Endodermal cell (in vitro differentiated cells): ENCODE measurements at places on chromosomes 7 and 10.

DNA sequence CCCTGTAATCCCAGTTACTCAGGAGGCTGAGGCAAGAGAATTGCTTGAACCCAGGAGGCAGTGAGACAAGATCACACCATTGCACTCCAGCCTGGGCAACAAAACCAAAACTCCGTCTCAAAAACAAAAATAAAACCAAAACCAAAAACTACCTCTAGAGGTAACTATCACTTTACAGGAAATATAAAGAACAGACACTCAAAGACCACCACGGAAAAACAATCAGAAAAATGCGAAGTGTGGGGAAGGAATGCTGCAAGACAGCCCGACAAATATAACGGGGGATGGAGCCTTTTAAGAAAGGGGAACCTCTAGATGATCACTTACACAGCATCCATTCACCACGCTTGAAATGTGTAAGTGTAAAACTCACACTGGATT, 4.3 kb downstream of the HNRNPF start:
- DNase-seq = no peak

DNA sequence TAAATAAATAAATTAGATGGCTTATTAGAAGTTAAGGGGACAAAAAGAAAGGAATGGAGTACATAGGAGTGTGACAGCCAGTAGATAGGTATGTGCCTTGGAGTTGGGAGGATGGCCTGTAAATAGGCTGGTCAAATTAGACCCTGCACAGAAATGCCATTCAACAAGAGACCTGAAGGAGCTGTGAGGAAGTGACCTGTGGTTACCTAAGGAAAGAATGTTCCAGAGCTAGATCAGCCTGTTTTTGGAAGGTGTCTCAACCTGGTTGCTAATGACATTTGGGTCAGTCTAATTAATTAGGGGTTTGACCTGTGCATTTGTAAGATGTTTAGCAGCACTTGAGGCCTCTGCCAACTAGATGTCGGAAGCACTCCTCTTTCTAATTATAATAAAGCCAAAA, 315.3 kb upstream of the PLXDC2 start:
- no peak for DNase-seq

DNA sequence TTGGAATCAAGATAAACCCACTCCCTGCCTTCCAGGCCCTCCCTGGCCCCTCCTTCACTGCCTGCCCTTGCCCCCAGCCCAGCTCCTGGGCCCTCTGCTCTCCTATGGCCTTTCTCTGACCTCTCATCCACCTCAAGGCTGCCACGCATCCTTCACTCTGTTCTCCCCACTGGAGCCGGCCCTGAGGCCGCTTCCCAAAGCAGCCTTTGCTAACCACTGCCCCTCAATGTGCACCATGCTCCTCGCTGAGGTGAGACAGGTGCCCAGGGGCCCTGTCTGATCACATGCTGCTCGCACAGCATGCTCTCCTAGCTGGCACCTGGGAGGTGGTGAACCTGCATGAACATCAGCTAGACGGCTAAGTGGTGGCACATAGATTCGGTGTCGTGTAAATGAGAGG, 138.5 kb upstream of the RET start:
- no peak for DNase-seq

GRCh38 chr10:110803830-110804338, 67.8 kb upstream of the PDCD4 start:
- peak; percentile 84 for DNase-seq

GRCh38 chr7:151905766-151906165, 28.9 kb upstream of the PRKAG2 start:
- DNase-seq = no peak

- DNase-seq = no peak
Measured at GRCh38 chr7:35596061-35596460, 98.9 kb downstream of the HERPUD2 start.

DNA sequence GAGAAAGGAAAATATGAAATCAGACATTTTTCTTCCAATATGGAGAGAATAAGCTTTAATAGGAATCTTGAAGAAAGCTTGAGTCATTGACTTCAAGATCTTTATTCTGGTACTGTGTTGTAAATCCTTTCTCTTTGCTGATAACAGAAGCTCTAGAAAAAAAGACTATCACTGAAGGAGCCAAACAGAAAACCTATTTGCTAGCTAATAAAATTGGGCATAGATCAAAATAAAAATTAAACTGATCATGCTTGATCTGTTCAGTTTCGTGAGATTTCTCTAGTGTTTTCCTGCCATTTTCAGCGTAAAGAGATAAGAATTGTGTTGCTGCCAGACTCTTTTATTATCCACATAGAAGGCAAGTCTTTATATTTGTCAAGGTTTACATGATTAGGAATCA, 1.5 kb upstream of the GHITM start:
- DNase-seq = no peak

GRCh38 chr7:134276951-134277350, 39.8 kb downstream of the SLC35B4 start:
- no peak for DNase-seq

- DNase-seq = no peak
Measured at GRCh38 chr10:100287756-100288155, 1.3 kb upstream of the BLOC1S2 start.

DNA sequence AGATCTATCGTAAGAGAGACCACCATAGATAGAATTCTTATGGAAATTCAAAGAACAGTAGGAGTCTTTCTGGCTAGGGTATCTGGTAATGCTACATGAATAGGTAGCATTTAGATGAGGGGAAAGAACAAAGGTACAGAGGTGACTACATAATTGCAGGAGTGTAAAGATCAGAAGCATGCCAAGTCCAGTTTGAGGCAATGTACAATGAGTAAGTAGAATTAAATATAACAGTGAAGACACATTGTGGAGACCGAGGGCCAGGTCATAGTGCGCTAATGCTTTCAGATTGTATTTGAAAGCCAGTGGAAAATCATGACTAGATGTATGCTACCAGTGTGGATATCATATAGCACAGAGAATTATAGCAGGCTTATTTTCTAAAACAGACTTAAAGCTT, 1611.6 kb upstream of the LRRTM3 start:
- no peak for DNase-seq

DNA sequence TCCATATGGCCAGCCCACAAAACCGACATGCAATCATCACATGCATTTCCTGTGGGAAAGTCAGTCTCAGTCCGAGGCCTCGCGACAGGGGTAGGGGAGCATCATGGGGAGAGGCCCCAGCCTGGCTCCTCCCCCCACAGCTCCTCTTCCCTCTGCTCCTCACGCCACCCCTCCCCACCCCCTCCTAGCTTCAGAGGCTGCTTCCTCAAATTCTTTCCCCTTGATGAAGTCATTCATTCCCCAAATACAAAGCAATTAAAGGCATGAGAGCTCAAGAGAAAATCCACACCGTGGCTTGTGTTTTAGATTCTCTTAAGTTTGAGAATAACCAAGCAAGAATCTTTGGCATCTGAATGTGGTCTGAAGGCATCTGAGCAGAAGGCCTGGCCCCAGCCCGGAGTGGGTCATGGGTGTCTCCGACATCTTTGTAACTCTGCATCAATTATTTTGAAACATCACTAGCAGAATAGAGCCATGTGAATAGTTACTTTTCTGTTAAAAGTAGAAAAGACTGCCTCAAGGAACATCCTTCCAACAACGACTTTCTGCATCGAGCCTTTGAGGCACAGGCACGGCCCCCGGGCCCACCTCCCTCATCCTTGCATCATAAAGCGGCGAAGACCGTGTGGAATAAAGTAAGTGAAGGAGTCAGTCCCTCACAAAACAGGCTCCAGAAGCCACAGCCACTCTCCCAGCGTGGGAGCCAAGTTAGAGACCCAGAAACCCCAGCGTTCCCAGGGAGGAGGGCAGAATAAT, 90.9 kb downstream of the DIP2C start:
- DNase-seq = no peak

- peak; percentile 74 for DNase-seq
Measured at GRCh38 chr10:29266641-29267040, 22.2 kb upstream of the LYZL1 start.

DNA sequence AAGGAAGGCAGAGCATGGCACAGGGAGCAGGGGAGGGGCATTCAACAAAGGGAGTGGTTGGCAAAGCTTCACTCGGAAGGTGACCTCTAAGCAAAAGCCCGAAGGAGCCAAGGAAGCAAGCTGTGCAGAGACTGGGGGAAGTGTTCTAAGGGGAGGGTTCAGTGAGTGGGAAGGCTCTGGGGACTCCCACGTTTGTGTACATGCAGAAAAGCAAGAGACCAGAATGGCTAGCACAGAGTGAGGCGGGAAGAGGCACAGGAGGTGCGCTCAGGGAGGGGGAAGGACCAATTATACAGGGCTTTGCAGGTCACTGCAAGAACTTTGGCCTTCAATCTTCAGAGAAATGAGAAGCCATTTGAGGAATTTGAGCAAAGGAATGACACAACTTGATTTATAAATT, 7.4 kb downstream of the ARHGAP21 start:
- DNase-seq = no peak

- peak; percentile 56 for DNase-seq
Measured at GRCh38 chr10:60246382-60246781, 143.3 kb downstream of the ANK3 start.

DNA sequence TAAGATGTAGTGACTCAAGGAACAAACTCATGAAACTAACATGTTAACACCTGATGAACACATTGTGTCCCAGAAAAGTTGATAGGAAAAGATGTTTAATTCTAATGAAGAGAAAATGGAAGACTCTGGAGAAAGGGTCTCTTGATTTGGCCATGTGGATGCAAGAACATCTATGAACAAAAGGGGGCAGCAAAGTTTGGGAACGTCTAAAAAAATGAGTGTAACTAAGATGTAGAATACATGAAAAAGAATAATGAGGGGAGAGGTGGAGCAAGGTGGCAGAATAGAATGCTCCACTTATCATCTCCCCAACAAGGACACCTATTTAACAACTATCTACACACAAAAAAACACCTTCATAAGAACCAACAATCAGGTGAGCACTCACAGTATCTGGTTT, 805.1 kb downstream of the TNS3 start:
- DNase-seq = no peak

DNA sequence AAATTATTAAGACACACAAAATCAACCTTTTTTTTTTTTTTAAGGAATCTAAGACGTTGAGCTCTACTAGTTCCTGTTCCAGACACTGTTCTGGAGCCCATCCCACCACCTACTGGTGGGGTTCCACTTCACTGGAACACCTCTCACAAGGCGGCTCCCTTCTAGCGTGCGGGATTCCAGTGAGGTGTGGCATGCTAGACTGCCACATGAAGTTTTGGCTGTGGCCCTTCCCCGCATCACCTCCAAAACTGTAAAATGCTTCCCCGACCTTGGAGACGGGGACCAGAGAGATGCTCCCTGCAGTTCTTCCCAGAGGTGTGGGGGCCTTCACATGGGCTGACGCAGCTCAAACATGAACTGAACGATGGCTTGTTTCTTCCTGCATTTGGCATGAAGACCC, 12.6 kb downstream of the FAM53B start:
- DNase-seq = no peak

- DNase-seq = no peak
Measured at GRCh38 chr7:148286150-148286549, 304.4 kb upstream of the C7orf33 start.

GRCh38 chr7:93442478-93443224, 131.9 kb downstream of the CALCR start:
- DNase-seq = peak; percentile 86

DNA sequence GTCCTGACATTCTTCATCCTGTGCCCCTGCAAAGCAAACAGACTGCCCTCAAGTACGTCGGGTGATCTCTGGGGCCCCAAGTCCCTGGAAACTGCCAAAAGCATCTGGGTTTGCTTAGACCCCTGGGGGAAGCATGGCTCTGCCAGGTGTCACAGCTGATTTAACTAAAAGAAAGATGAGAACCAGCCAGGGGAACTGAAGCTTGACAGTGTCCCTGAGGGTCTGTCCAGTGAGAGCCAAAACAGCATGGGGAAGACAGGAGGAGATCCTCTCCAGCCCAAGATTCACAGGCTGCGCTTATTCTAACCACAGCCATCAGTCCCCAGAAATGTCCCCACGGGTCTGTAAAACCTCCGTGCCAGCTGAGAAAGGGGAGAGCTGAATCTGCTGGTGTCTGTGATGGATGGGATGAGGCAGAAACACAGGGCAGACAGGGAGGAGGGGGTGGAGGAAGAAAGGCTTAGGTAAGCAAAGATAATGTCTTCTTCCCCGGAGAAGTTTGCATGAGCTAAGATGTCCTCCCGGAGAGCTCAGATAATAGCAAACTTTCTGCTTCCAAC, 21.3 kb downstream of the CCDC3 start:
- DNase-seq = no peak

DNA sequence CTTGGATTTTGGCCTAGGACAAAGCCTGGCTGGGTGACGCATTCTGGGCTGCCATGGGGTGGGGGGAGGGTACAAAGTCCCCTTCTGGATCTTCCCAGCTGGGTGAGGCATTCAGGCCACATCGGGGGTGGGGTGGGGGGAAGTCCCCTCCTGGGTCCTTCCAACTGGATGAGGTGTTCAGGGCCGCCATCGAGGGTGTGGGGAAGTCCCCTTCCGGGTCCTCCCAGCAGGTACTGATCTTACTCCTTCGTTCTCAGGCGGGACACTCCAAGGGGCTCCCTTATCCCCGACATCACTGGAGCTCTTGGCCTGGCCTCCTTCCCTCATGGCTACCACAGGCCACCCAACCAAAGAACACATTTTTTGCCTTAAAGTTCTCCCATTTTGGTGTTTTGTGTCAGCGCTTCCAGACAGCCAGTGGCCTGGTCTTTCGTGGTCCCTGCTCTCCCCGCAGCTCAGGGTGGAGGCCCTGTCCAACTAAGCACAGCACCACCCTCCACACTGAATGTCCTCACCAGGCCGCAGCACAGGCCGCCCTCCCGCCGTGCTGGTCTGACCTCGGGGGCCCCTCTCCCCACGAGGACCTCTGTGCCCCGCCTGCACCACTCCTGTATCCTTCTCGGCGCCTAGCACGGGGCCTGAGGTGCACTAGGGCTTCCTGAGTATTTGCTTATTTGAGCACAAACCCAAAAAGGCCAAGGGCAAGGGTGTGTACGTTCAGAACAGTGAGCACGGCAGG, 38.5 kb downstream of the EN2 start:
- peak; percentile 37 for DNase-seq

DNA sequence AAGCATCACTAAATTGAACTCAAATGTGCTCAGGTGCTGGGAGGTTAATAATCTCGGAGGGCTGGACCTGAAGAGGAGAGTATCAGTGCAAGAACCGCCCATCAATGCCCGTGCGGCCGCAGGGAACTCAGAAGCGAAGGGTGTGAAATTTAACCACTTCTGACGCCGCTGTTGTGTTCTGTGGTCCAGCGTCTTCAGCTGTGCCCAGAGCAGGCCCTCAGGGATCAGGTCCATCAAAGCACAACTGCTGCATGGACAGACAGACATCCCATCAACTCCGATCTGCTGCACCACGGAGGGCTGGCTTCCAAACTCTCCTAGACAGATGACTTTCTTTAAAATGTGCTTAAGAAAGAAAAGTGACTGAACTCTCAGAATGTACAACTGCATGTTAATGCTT, 144.9 kb upstream of the TCERG1L start:
- peak; percentile 27 for DNase-seq

DNA sequence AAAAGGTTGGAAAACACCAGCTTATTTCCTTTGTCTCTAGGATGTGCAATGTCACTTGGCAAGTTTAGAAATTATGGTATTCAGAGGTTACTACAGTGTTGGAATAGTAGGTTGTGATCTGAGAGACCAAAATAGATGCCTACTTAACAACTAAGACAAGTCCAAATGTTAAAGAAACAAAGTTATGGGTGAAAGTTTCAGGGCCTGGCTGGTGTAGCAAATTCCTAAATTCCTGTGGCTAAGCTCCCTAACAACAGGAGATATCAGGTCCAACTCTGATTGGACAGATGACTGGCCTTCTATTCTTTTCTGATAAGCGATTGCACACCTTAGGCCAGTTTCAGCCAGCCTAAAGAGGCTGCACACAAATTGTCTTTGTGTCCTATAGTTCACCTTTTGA, 873.5 kb downstream of the REEP3 start:
- no peak for DNase-seq

- peak; percentile 60 for DNase-seq
Measured at GRCh38 chr7:89695241-89695640, 459.0 kb upstream of the STEAP1 start.
